Calu3 (cell line): ENCODE measurements at places on chromosomes 6 and 20. TPM values are rescaled to one million over a fixed set of nuclear protein-coding genes. Genes with fewer than 3 reads are reported as not detected.

The AIF1 gene
- not detected in 2 replicates for total RNA-seq

The DLK2 gene
- total RNA-seq: 0.59 and 0.86 TPM in 2 replicates

The HLA-DQA1 gene
- 6.9 and 12.9 TPM in 2 replicates for total RNA-seq

The SYNDIG1 gene
- not detected in 2 replicates for total RNA-seq

The LY6G6F gene
- total RNA-seq: not detected in 2 replicates

DNA sequence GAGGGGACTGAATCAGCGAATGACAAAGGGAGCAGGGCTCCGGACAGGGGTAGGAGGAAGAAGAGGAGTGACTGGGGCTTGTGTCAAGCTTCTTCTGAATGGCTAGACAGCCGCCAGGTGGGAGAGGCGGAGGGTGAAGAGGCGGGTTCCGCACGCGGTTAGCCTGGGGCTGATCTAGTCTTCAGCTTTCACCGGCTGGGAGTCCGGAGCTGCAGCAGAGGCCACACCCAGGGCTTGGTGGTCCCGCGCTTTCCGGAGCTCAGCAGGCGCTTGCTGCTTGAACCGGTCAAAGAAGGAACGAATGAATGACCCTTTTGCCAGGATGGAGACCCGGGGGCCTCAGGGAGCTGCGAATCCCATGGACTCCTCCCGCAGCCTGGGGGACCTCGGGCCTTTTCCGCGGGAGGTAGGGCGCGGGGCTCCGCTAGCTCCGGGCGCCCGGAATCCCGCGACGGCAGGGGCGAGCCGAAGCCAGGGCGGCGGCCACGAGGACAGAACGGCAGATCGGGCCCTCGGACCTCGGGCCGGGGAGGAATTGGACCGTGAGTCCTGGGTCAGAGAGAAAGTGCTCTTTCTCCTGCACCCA lies at the start of gene C6orf141:
Gene C6orf141 (plus strand): TSS at position 177 of the 586 bp plus-strand sequence. CDS start 125 bp downstream, at position 302.
- DNase-seq: peak; percentile 83

GRCh38 chr6:16761471-16762267 lies 409 bp upstream of the ATXN1 start:
- DNase-seq: peak; percentile 86

GRCh38 chr20:59265298-59265697 lies 35.1 kb upstream of the EDN3 start:
- DNase-seq: no peak

DNA sequence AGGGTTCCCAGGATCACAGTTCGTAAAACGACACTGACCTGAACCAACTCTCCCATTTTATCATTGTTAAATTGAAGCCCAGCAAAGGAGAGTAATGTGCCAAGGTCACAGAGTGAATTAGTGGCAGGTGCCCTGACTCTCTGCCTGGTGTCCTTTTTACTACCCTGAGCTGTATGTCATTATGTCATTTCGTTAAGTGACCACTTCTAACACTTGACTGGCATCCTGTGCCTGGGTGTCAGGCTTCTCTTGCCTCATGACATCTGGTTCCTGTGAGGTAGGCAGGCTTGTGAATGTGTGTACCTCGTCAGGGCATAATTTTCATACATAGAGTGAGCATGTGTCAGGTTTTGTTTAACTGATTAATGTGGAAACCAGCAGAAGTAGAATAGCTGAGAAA lies 48.6 kb downstream of the RALY start:
- no peak for DNase-seq

- DNase-seq: peak; percentile 100
These were observed at the start of gene PPARD for GRCh38 chr6:35342258-35343091. TSS of gene PPARD (plus strand) at chr6:35342558. CDS start at chr6:35411088, 68,530 bp downstream.

- DNase-seq: no peak
These were observed 51.9 kb upstream of the EXOC2 start for GRCh38 chr6:744666-745353.

- no peak for DNase-seq
These were observed 17.4 kb upstream of the LSM14B start for GRCh38 chr20:62104791-62105345.

- no peak for DNase-seq
These were observed 229.7 kb downstream of the PRL start for GRCh38 chr6:22067122-22067521.

GRCh38 chr6:110053395-110054240 lies 75.5 kb downstream of the GPR6 start:
- peak; percentile 44 for DNase-seq

DNA sequence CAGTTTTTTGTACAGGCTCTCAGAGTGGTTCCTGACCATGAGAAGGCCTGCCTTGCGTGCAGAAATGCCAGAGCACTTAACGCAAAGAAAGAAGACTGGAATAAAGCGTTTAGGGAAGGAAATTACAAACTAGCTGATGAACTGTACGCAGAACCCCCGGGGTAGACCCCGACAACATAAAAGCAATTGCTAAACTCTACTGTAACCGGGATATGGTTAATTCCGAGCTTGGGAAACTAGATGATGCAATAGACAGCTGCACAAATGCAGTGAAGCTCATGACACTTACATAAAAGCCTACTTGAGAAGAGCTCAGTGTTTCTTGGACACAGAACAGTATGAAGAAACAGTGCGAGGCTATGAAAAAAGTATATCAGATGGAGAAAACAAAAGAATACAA lies 35.7 kb downstream of the CITED2 start:
- DNase-seq: no peak

DNA sequence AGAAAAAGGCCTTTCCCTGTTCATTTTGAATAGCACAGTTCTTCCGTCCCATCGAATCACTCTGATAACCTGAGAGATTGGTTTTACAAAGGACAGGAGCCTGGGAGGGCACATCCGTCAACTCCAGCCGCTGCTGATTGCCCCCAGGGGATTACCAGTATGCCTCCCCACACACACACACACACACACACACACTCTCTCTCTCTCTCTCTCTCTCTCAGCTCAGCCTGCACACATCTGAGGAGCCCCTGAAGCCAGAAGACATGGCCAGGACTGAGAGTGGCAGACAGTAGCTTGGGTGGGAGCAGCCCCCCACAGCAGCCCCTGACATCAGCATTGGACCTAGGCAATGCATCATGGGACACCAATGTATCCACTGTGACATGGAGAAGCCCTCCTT lies 13.2 kb upstream of the CDH4 start:
- no peak for DNase-seq

GRCh38 chr6:88513920-88514319 lies 347.8 kb upstream of the CNR1 start:
- DNase-seq: no peak

- DNase-seq: no peak
These were observed 15.5 kb downstream of the FOXA2 start for GRCh38 chr20:22568872-22569344.
